Foreskin fibroblast (primary cell): ENCODE measurements at places on chromosomes 3 and 15.

DNA sequence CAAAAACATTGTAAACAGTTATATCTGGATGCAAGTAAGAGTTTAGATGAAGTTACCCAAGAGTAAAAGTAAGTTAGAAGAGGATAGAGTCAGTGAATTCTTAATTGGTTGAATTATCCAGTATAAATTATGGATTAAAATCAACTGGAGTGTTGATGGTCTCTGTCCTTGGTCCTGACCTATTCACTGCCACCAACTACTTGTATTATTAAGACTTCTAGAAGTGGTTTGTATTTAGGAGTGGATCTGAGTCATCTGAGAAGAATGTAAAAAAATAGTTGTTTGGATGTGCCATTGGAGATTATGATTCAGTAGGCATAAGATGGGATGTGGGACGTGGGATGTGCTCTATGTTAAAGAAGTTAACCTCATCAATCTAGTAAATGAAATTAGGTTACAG lies 86.4 kb downstream of the SYNPR start:
- peak; percentile 75 for DNase-seq

DNA sequence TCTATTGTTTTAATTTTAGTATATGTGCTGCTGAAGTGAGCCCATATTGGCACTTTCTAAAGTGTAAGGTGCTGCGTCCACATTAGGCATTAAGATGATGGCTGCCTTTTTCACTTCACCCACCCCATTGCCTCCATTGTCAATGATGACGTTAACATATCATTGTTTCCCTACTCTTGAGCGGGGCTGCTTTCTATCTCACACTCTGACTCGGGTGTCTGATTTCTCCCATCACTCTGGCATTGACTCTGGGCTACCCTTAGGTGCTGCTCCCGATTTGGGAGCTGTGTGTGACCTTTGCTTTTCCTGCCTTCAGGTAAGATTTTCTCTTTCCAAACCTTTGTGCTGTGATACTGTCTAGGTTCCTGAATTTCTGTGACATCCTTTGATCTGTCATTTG lies 28.8 kb downstream of the CGNL1 start:
- no peak for DNase-seq

GRCh38 chr3:11084098-11084497 lies 70.2 kb upstream of the HRH1 start:
- no peak for DNase-seq

- no peak for DNase-seq
Observed at GRCh38 chr15:99450896-99451358, 114.9 kb upstream of the MEF2A start.
